Aorta (tissue), 5 donors: ENCODE measurements at places on chromosomes 13 and 19. TPM values are rescaled to one million over a fixed set of nuclear protein-coding genes. Genes with fewer than 3 reads are reported as not detected.
A peak's percentile ranks its signal among the peaks of the same experiment; 100 is the strongest.

GRCh38 chr13:49357694-49358093 lies 86.2 kb downstream of the CAB39L start:
- DNase-seq: no peak

DNA sequence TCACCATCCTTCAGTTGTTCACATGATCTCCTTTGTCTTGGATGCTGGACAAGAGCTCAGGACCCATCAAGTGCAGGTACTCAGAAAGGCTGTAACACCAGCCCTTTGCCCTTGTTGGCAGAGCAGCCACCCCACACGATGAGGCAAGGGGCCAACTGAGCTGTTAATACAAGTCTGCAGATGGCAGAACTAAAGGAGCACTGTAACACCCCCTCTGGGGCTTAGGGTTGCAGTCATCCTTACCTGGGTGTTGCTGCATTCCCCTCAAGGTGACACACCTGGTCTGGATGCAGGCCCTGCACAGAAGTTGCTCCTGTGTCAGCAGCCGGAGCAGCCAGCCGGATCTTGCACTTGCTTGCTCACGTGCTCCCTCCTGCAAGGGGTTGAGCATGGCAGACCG lies 52.0 kb downstream of the STARD13 start:
- H3K4me1 ChIP-seq: peaks cover 6% of the 10 kb centered on the region
- H3K4me3 ChIP-seq: no peak overlapping the region
- H3K27ac ChIP-seq: no peak overlapping the region
- H3K27me3 ChIP-seq: no peaks in the 10 kb centered on the region

- no peaks in the 10 kb centered on the region for H3K4me1 ChIP-seq
- no peaks in the 10 kb centered on the region for H3K27me3 ChIP-seq
- H3K27ac ChIP-seq: no peak overlapping the region
- no peak overlapping the region for H3K4me3 ChIP-seq
- no peak for DNase-seq
- H3K36me3 ChIP-seq: no peaks in the 10 kb centered on the region
These were observed 121.0 kb upstream of the SLC7A1 start for GRCh38 chr13:29716493-29716892.

DNA sequence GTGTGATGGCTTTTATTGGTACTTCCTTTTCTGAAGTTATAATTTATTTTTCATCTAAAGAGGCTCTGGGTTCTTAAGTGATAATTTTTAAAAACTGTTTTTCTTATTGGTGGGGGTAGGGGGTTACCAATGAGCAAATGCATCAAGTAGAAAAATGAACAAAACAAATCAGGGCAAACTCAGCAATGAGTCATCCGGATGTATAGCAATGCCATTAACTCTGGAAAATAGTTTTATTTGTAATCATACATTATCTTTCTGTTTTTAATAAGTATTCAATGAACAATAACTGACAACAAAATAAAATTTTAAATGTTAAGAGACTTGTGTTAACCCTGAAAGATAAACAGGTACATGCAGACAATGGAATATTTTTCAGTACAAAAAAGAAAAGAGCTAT lies 67.6 kb downstream of the UFM1 start:
- H3K27ac ChIP-seq: no peak overlapping the region
- H3K27me3 ChIP-seq: no peaks in the 10 kb centered on the region
- H3K4me1 ChIP-seq: no peaks in the 10 kb centered on the region
- no peak for DNase-seq
- no peak overlapping the region for H3K4me3 ChIP-seq

DNA sequence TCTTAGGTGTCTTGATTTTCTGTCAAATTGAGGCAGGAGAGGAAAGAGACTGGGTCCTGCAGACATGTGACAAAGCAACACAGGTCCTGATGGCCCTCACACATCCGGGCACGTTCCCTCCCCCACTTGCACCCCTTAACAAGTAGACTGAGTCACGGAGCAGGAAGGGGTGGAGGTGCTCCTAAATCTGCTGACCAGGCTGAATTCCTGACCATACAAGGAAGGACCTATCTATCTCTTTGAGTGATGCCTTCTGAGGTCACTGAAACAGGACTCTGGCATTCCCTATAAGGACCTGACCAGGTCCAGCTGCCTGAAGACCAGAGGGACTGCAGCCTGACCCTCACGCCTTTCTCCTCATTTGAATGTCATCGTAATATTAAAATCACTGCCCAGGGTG lies 250.3 kb downstream of the COL4A1 start:
- no peaks in the 10 kb centered on the region for H3K27me3 ChIP-seq
- no peak for DNase-seq
- H3K4me1 ChIP-seq: no peaks in the 10 kb centered on the region
- peaks cover 2% of the 10 kb centered on the region for H3K36me3 ChIP-seq
- no peak overlapping the region for H3K27ac ChIP-seq

- H3K4me3 ChIP-seq: no peak overlapping the region
- H3K36me3 ChIP-seq: no peaks in the 10 kb centered on the region
- H3K27me3 ChIP-seq: no peaks in the 10 kb centered on the region
- no peaks in the 10 kb centered on the region for H3K4me1 ChIP-seq
- no peak for DNase-seq
These were observed 9.5 kb downstream of the ADAMTSL5 start for GRCh38 chr19:1503089-1503924.

ADM5 gene
- 0.13 TPM for polyA plus RNA-seq

PRDX2 gene
- 151 TPM for polyA plus RNA-seq

DNA sequence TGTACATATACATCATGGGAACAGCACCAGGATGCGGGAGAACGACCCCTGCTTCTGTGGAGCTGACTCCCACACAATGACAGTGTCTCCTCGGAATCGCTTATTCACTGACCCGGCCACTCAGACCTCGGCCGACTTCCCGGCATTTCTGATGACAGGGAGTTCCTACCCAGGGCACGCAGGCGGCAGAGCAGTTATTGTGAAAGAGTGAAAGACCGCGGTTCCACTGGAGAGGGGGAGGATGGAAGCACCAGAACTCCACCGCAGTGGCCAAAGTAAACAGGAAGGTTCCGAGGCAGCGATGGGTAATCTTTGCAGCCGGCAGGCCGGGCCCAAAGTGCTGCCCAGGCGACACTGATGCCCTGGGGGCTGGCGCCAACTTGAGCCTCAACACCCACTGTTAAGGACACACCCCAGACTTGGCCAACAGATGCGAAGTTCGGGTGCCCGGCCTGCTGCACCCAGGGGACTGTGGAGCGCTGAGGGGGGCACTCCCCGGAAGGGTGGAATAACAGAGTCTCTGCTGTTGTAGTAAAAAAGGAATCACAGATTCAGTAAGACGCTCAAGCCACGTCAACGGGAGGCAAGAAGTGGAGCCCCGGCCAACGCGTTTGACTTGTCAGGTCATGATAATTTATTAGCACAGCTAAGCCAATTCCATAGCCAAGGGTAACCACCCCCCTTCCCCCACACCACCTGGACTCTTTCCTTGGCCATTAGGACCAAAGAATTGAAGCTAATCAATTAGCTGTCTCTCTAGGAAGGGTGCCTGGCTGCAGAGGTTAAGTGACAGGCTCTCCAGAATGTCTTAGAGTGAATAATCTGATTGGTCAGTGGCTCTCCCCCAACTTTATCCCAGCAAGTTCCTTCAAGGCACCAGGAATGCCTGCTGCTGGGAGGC lies 5.8 kb downstream of the MLLT1 start:
- H3K36me3 ChIP-seq: no peaks in the 10 kb centered on the region
- peak; percentile 95 for DNase-seq
- no peaks in the 10 kb centered on the region for H3K27me3 ChIP-seq
- peak overlapping the region; percentile 72 for H3K27ac ChIP-seq

- no peaks in the 10 kb centered on the region for H3K4me1 ChIP-seq
- no peak for DNase-seq
- no peak overlapping the region for H3K4me3 ChIP-seq
- no peaks in the 10 kb centered on the region for H3K27me3 ChIP-seq
- no peaks in the 10 kb centered on the region for H3K36me3 ChIP-seq
These were observed 19.6 kb downstream of the IER2 start for GRCh38 chr19:13169769-13170168.

MBOAT7 gene
- polyA plus RNA-seq: 11.9 TPM

DNM2 gene
- polyA plus RNA-seq: 51.7 TPM

DNA sequence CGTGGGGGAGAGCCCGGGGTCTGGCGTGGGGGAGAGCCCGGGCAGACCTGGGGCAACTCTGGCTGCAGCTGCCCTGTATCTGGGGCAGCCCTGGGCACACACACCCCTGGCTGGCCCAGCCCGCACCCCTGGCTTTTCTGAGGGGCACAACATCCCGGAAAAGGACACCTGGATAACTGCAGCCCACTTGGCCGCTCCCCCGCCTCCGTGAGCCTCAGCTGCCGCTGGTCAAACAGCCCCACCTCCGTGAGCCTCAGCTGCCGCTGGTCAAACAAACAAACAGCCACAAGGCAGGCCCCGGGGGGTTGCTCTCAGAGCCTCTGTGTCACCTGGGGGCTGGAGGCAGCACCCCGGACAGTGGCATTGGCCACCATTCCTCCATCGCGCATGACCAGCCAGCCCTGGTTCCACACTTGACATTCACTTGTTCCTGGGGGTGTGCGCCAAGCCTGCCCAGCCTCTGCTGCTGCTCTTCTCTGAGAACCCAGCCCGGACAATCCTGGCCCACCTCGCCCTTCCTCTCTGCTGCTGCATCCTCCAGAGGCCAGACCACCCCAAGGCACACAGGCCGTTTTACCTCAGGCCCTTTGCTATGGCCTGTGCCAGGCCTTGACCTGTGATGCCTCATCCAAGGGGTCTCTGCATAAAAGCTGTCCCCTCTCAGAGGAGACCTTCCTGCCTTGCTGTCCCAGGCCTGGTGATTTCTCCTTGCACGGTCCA lies 19.9 kb downstream of the CEBPG start:
- no peak overlapping the region for H3K4me3 ChIP-seq
- no peak overlapping the region for H3K27ac ChIP-seq
- no peaks in the 10 kb centered on the region for H3K27me3 ChIP-seq
- peak; percentile 73 for DNase-seq
- H3K36me3 ChIP-seq: no peaks in the 10 kb centered on the region

DNA sequence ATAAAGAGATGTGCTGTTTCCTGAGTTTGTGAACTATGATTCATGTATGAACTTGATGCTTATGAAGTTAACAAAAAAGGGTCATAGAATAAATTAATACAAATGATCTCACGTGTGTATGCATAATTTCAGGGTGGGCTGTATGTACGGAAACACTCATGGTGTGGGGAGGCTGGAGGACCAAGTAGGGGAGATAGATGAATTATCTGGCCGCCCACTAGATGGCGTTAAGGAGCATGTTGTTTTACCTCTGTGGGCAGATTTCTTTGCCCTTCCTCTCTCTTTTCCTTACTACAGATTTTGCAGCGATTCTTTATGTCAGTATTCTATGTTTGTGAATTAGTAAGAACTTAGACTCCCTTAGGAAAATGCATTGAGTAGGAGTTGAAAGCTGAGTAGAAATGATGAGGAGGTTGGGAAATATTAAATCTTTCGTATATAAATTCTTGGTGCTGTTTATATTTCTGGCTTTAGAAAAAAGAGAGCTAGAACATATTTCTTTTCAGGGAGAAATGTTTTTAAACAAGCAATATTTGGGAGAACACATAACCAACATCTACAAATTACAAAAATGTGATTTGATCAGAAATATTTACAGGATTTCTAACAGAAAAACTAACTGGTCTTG lies 47.4 kb upstream of the TMTC4 start:
- no peaks in the 10 kb centered on the region for H3K4me1 ChIP-seq
- no peak overlapping the region for H3K27ac ChIP-seq
- H3K4me3 ChIP-seq: no peak overlapping the region
- no peak for DNase-seq

- H3K4me1 ChIP-seq: peaks cover 3% of the 10 kb centered on the region
- H3K36me3 ChIP-seq: no peaks in the 10 kb centered on the region
- H3K27ac ChIP-seq: no peak overlapping the region
- peak overlapping the region; percentile 43 for H3K4me3 ChIP-seq
These were observed 9.5 kb downstream of the NR2F6 start for GRCh38 chr19:17235971-17236777.

LGALS14 gene
- not detected for polyA plus RNA-seq

DNA sequence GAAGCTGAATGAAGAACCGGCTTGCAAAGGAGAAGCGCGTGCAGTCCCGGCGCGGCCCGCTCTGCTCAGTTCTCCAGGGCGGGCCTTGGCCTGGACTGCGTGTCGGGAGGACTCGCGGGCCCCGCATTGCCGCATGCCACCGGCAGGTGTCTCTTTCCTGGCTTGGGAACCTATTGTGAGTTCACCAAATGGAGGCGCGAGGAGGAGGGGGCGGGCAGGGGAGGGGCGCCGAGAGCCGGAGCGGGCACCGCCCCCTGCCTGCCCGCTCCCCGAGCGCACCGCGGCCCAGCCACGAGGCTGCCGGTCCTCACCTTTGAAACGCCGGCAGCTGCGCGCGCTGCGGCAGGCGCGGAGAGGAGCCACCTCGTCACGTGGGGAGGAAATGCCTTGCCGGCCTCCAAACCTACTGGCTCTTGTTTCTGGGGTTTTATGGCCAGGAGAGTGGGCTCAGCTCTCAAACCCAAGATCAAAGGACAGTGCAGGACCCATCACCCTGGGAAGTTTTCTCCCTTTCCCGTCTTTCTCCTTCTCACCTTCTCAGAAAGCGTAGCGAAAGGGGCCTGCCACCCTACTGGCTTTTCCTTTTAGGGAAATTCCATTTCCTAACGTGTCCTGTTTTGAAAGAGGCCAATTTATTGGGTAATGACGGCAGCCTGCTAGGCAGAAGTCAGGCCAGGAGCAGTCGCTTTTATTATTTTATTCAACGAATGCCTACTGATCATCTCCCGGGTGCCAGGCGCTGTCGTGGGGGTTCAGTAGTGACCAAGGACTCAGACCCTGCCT lies 13.8 kb upstream of the UBE2L5 start:
- H3K4me1 ChIP-seq: no peaks in the 10 kb centered on the region
- no peak overlapping the region for H3K4me3 ChIP-seq
- H3K36me3 ChIP-seq: no peaks in the 10 kb centered on the region
- H3K27me3 ChIP-seq: no peaks in the 10 kb centered on the region

GRCh38 chr19:37979547-37980082 lies 72.6 kb downstream of the SIPA1L3 start:
- H3K4me1 ChIP-seq: no peaks in the 10 kb centered on the region
- no peaks in the 10 kb centered on the region for H3K36me3 ChIP-seq
- H3K27ac ChIP-seq: no peak overlapping the region

DNA sequence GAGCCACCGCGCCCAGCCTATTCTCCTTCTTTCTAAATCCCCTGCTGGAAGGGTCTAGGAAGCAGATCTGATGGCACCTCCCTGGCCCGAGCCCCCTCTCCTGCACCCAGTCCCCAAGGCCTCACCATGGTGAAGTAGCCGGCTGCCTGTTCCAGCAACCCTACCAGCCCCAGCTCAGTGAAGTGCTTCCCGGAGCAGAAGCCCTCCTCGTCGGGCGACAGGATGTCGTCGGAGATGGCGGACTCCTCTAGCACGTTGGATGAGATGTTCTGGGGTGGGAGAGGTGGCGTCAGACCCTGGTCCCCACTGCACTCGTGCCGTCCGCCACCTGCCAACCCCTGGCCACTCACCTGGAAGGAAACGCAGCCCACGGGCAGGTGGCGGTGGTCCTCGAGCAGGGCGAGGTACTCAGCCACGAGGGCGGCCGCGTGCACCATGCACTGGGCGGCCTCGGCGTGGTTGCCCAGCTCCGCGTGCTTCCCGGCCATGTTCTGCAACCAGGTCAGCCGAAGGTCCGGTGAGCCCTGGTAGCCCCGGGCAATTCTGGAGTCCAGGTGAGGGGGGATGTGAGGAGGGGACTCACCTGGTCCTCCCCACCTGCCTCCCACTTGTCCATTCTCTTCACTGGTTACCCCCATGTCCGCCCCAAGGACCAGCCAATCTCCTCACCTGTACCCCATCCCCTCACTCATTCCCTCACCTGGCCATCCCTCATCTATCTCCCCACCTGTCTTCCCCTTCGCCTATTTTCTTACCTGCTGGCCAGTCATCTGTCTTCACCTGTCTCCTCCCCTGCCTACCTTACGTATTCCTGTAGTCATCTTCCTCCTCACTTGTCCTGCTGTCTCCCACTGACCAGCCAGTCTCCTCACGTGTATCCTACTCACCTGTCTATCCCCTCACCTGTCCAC lies 11.5 kb upstream of the KANK2 start:
- no peaks in the 10 kb centered on the region for H3K36me3 ChIP-seq
- H3K27ac ChIP-seq: no peak overlapping the region
- H3K4me1 ChIP-seq: no peaks in the 10 kb centered on the region
- no peak overlapping the region for H3K4me3 ChIP-seq
